ENCODE measurements at places on chromosomes 1 and 21.
A peak's percentile ranks its signal among the peaks of the same experiment; 100 is the strongest.

GRCh38 chr1:79006564-79006963 is at the start of gene ADGRL4:
ADGRL4 (minus strand) TSS chr1:79006730; CDS start chr1:79006654, 76 bp downstream.
- DNase-seq = no peak

DNA sequence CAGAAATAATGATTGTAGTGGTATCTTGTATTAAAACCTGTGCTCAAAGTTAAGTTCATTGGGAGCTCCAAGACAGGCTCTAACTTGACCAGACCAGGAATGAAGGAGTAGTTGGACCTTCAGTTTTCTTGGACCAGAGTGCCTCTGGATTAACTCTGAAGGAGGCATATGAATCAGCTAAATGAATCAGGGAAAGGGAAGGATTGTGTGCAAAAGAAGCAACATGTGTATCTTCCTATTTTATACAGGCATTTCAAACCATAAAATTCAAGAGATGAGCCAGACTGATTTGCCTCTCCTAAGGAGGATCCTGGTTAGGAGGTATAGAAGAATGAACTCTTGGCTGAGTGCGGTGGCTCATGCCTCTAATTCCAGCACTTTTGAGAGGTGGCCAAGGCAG is 71.4 kb downstream of the CC2D1B start:
- DNase-seq = no peak

DNA sequence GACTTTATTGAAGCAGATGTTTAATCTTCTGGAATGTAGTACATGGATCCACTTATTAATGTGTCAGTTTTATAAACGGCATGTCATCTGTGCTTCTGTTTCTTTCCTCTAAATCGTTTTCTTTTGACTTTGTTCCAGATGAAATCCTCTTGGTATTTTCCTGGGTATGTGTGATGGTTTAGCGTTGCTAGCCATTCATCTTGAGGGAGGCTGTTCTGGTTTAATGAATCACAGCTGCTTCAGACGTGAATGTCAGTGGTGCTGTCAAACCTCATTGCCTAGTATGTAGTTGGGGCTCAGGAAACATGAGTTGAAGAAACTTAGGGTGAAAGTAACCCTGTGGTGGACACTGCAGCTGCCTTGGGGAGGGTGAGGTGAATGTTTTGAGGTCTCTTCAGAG is 33.2 kb downstream of the KCNK1 start:
- no peak for DNase-seq

- DNase-seq = no peak
Measured at GRCh38 chr21:37983336-37984095, 67.3 kb upstream of the KCNJ6 start.

DNA sequence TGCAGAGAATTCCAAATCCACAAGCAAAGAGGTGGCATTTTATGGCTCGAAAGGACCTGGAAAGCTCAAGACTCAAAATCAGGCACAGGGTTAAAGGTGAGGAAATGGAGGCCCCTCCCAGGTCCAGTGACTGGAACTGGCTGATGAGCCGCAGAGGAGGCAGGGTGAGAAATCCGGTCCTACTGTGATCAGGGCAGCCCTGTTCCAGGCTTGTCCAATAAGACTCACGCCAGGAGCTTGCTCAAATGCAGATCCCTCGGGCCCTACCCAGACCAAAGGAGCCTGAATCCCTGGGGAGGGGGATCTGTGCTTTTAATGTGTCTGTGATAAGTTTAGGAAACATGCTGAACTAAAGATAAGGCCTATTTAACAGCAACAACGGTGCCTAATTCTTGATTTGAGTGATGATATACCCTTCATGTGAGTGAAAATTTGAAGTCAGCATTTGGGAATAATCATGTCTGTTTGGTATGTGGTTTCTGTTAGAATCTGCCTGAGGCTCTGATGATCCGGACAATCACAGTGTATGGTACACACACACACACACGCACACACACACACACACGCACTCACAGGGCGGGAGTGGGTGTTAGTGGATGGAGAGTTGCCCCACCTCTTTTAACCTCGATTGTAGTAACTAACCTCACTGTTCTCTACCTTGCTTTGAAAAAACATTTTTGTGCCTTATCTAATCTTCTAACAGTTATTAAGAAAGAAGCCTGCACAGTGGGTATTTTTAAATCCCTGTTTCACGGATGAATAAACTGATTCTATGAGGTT is 54.1 kb upstream of the LYST start:
- no peak for DNase-seq

GRCh38 chr1:107252271-107252670 is 111.4 kb downstream of the NTNG1 start:
- DNase-seq = no peak

GRCh38 chr21:44925378-44925755 is 4.7 kb upstream of the ITGB2 start:
- no peak for DNase-seq

DNA sequence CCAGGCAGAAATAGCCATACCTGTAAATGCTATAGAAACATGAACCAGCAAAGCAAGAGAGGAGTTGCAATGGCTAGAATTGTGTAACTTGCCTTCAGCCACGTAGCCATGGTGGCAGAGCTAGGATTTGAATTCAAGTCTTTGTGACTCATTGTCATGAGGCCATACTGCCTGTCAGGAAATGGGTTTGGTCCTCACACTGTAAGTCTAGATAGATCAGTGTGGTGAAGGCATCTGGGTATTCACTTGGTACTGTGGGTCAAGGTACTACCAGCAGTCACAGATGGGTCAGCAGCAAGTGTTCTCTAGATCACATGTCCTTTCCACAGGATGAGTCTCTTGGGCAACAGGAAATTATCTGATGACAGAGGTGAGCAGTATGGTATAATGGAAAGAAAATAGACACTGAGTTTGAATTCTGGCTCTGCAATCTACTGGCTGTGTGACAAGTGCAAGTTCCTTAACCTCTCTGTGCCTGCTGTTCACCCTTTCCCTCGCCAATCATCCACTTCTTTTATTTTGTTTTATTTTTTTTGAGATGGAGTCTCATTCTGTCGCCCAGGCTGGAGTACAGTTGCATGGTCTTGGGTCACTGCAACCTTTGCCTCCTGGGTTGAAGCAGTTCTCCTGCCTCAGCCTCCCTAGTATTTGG is 36.9 kb downstream of the FGGY start:
- peak; percentile 61 for DNase-seq

- no peak for DNase-seq
Measured at GRCh38 chr1:217403026-217403720, 227.7 kb downstream of the GPATCH2 start.

GRCh38 chr1:33420870-33421775 is 9.8 kb downstream of the PHC2 start:
- no peak for DNase-seq

- no peak for DNase-seq
Measured at GRCh38 chr1:55536545-55536865, 321.3 kb upstream of the USP24 start.

DNA sequence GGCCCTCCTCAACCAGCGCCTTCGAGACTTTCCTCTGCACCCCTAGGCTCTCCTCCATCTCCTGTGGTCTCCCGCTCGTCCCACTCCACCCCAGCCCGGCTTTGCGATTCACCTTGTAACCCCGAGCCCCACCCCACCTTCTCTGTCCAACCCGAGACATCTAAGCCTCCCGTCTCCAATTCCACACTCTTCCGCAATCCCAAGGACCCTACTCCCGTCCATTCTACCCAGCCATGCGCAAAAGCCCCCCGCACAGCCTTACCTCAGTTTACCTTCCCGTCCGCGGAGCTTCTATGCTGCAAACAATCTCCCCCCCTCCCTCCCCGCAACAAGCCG is 174 bp downstream of the SH3BP5L start:
- no peak for DNase-seq

GRCh38 chr1:230108580-230108979 is 41.5 kb downstream of the GALNT2 start:
- peak; percentile 64 for DNase-seq

GRCh38 chr21:17196623-17197022 is 316.2 kb upstream of the CXADR start:
- DNase-seq = no peak

GRCh38 chr1:26203642-26204318 is 13.4 kb downstream of the CATSPER4 start:
- DNase-seq = no peak

GRCh38 chr21:44539046-44539445 is 949 bp downstream of the KRTAP10-1 start:
- DNase-seq = no peak

GRCh38 chr1:212512816-212513559 is 80.3 kb downstream of the NENF start:
- peak; percentile 27 for DNase-seq

DNA sequence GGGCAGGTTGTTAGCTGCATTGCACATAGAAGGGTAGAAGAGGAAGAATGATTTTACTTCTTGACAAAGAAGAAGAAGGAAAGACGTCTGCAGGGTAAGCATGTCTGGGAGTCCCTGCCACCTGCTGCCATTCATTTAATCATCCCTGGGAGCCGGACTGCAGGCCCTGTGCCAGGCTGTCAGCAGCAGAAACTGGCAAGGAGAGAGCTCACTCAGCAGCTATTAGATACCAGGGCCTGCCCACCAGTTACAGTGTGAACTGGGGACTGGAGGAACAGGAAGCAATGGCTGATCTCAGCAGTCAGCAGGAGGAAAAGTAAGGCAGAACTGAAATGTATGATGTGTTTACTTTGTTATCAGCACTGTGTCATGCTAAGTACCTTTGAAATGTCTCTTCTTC is 75.7 kb upstream of the C1orf87 start:
- no peak for DNase-seq

- no peak for DNase-seq
Measured at GRCh38 chr1:111563619-111564018, 56.0 kb upstream of the RAP1A start.

DNA sequence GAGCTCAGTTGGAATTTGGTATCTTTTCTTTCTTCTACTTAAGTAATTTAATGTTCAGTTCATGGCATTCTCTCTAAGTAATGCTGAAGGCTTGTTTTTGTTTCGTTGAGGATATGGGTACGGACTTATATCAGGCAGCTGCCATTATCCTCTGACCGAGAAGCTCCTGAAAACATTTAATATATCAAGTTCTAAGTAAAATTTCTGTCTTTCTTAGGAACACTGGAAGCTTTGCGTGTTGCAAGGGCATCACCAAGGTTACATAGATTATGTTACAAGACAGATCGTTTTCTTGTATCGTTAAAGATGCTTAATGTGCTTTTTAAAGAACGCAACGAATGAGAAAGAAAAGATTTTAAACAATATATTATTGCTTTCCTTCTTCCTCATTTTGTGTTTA is 1.0 kb upstream of the GALNT2 start:
- DNase-seq = no peak

GRCh38 chr1:184945029-184945428 is 29.3 kb downstream of the NIBAN1 start:
- DNase-seq = no peak

- DNase-seq = no peak
Measured at GRCh38 chr1:3198371-3199271, 129.6 kb downstream of the PRDM16 start.

- no peak for DNase-seq
Measured at GRCh38 chr1:203251466-203251865, 22.0 kb upstream of the CHIT1 start.
